ENCODE measurements at places on chromosomes 5 and 9.
A peak's percentile ranks its signal among the peaks of the same experiment; 100 is the strongest.

DNA sequence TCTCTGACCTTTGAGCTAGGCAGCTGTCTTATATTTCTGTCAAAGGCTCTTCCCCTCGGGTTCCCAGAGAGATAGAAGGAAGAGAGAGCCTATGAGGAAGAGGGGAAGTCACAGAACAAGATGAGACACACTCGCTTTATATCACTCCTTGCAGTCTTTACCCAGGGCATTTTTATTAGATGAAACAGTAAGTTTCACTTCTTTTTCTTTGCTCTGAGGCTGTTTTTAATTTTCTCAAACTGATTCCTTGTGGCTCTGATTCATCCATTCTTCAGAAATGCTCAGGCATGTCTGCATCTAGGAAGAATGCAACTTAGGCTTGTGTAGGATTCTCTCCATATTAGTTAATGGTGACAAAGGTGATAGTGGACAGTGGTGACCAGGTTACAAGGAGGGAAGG, 132.9 kb upstream of the CHD1 start:
- DNase-seq: no peak

DNA sequence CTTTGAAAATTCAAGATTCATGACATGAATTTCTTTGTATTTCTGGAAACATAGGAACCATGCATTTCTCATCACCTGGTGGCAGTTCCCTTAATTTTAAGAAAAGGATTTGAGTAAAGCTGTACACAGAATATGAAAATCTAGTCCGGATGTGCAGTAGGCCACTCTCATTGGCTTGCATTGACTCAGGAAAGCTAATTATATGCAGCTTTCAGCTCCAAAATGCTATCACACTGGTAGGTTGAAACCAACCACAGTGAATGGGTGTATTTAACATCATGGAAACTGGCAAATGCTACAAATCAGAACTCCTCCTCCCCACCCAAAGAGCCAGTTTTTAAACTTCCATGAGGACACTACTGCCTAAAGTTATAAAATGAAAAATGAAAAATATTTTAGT, 161.6 kb upstream of the FBXL17 start:
- DNase-seq: no peak

DNA sequence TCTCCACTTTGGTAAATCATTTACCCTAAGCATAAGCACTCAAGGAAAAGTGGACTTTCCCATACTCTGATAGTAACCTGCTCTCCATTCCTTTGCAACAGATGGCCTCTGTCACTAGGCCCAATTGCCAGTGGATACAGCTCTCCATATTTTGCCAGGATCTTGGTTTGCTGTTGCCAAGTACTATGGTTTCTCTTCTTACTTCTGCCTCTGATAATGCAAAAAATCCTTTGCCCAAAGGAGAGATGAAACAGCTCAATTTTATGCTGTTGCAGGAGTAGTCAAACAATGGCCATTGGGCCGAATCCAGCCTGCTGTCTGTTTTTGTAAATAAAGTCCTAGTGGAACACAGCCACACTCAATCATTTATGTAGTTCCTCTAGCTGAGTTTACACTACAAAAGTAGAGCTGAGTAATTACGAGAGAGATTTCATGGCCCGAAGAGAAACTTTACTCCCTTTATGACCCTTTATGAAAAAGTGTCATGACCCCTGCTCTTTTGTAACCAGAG, 92.5 kb downstream of the HTR4 start:
- no peak for DNase-seq

GRCh38 chr5:139971202-139971725, 71.8 kb downstream of the NRG2 start:
- no peak for DNase-seq

DNA sequence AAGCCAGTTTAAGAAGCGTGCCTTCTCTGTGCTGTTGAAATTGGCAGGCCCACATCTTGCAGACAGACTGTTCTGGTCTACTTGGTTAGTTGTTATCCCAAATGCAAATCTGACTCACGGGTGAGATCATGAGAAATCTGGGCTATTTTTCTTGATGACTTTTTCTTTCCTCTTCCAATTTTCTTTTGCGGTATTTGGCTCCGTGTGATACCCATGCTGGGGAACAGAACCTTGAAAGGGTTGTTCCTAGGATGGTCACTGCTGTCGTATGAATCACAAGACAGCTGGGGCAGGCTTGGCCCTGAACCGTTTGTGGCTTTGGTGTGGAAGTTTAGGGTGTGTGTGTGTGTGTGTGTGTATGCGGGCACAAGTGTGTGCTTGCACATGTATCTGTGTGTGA, 24.6 kb downstream of the PDZD2 start:
- no peak for DNase-seq

DNA sequence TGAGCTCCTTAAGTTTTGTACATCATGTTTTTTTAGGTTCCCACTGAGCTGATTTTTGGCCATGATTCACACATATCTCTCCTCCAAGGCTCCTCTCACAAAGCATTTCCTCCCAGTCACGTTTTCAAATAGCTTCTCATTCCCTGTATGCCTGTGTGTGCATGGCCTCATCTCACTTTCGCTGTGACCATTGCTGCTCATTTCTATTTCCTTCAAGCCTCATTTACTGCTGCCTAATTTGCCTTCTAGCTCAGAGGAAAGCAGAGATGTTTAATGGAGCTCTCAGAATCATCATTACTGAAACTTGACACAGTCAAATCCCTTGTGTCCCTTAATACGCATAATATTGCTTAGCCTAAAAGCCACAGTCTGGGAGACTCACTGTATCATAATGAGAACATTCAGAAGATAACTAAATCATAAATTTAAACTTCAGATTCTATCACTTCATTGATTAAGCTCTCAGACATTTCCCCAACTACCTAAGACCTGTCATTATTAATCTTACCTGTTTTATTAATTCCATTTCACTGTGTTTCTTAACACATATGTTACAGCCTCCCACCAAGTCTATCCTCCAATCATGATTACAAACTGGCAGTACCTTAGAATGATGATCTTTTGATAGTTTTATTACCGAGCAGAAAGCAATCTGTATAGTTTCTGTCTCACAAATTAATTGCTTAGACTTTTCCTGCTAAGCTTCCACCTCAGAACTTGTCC, 278.3 kb upstream of the PTGER4 start:
- no peak for DNase-seq

GRCh38 chr9:1170918-1171317, 120.8 kb downstream of the DMRT2 start:
- DNase-seq: no peak

DNA sequence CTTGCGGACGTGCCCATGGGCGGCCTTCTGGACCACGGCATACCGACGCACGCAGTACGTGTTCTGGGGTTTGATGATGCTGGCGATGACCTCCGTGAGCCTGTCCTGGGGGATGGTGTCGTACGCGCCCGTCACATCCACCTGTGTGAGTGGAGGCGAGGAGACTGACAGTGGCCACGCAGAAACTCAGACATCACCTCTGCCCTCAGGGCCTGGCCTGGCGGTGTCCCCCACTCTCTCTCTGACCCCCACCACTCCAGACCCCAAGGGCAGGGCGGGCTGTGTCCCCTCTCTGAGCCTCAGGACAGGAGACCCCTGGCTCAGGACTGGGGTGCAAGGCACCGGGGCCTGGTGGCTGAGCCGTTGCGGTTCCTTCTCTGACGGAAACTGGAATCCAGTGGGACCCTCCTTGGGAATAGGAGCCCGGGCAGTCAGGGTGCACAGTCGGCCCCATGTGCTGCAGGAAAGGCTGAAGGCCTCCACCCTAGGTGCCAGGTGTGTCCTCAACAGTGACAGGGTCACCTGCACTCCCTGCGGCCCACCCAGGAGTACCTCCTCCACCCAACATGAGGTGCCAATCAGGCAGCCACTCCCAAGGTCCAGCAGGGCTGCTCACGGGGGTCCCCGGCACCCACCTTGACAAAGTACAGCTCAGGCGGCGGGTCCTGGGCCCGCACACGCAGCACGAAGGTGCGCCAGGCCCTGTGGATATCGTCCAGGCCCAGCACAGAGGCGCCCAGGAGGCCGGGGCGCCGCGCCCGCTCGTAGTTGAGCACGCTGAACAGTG, 16.0 kb downstream of the TERT start:
- no peak for DNase-seq

DNA sequence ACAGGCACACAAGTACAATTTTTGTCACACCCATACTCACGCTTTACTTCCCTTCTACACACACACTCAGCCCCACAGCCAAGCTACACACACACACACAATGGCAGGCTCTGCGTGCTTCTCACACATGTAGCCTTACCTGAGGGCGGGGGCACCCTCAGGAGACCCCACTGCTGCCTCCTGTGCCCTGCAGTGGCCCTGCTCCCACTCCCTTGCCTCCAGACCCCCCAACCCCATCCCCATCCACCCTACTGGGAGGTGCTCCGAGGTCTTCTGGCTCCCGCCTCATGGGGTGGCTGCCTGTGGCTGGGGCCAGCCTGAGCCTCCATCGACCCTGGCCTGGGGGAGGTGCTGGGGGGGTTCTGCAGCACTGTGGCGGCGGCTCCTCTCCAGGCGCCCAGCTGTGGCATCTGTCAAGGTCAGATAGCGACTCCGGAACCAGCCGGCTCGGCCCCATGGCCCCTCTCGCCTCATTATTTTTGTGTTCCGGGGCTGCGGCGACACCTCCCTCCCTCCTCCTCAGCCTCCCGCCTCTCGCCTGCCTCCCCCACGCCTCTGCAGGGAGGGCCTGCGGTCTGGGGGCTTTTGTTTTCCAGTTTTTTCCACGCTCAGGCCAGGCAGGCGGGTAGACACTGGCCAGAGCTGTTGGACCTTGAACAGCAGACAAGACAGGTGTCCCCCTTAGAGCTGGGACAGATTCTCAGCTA, 21.7 kb downstream of the CXXC5 start:
- DNase-seq: no peak

GRCh38 chr9:110750272-110750671, 81.7 kb downstream of the MUSK start:
- DNase-seq: no peak

DNA sequence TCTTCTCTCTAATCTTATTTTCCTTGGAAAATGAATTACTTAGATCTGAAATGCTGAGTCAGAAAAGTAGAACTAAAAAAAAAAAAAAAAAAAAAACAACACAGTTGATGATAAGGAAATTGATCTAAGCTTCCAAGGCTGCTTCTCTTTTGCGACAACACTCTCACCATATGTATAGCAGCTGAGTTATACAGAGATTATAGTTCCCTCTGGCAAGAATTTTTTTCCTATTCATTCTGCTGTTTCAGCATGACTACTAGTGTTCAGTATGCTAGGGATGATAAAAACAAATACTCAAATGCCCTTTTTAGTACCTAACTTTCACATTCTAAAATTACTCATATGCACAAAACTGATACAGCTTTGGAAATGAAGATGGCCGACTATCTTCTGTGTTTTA, 267.3 kb downstream of the MLLT3 start:
- DNase-seq: no peak

GRCh38 chr9:70257502-70257901, 1.3 kb upstream of the SMC5 start:
- no peak for DNase-seq

- DNase-seq: no peak
These were observed 31.8 kb upstream of the CKS2 start for GRCh38 chr9:89278997-89279739.

DNA sequence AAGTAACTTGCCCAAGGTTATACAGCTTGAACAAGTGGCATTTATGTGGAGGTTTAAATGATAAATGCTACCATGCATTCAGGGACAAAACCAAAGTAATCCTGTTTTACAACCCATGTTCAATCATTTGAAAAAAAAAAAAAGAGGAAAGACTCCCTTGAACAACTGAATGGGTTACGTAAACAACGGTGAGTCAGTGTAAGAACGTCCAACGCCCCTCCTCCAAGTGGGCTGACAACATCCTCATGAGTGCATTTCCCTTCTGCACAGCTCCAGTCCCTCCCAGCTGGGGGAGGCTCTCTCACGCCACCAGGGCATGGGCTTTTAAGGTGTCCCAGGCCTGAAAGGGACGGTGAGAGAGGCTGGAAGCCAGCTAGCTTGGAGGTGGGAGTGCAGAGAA, 90.0 kb downstream of the PRRT1B start:
- peak; percentile 78 for DNase-seq
